ENCODE measurements at places on chromosomes 2 and 18. TPM values are rescaled to one million over a fixed set of nuclear protein-coding genes. Genes with fewer than 3 reads are reported as not detected.

The SLC11A1 gene
- polyA plus RNA-seq: 5.6 TPM

The MARCO gene
- 57.9 TPM for polyA plus RNA-seq

The KCNG2 gene
- 0.42 TPM for polyA plus RNA-seq

The VWA3B gene
- not detected for polyA plus RNA-seq

The UBXN2A gene
- 7.7 TPM for polyA plus RNA-seq

The UGT1A3 gene
- not detected for polyA plus RNA-seq

The SERPINB3 gene
- 0.08 TPM for polyA plus RNA-seq

The FEV gene
- 0.58 TPM for polyA plus RNA-seq

The SH2D6 gene
- 0.89 TPM for polyA plus RNA-seq

The TRIM43 gene
- not detected for polyA plus RNA-seq

The PPP1R1C gene
- 0.28 TPM for polyA plus RNA-seq

The TCF23 gene
- polyA plus RNA-seq: 0.01 TPM

The FLACC1 gene
- 0.67 TPM for polyA plus RNA-seq

The ERBB4 gene
- 0.11 TPM for polyA plus RNA-seq

The DGUOK gene
- 34.9 TPM for polyA plus RNA-seq

The PTPN2 gene
- 32.4 TPM for polyA plus RNA-seq

The IL37 gene
- not detected for polyA plus RNA-seq

The RUFY4 gene
- polyA plus RNA-seq: not detected

The SLC40A1 gene
- 58.0 TPM for polyA plus RNA-seq

The ANKRD30B gene
- not detected for polyA plus RNA-seq

The LRP1B gene
- polyA plus RNA-seq: 0.25 TPM

The SEMA4F gene
- polyA plus RNA-seq: 3.0 TPM

The NYAP2 gene
- 0.02 TPM for polyA plus RNA-seq

The ASPRV1 gene
- 2.4 TPM for polyA plus RNA-seq

The ELOA2 gene
- polyA plus RNA-seq: not detected

The GRB14 gene
- polyA plus RNA-seq: 4.6 TPM

The TRABD2A gene
- 2.8 TPM for polyA plus RNA-seq

The BOLA3 gene
- 31.1 TPM for polyA plus RNA-seq

The TACR1 gene
- 0.18 TPM for polyA plus RNA-seq

The ANKRD30BL gene
- 0.22 TPM for polyA plus RNA-seq

The C1QL2 gene
- not detected for polyA plus RNA-seq

The COLEC11 gene
- polyA plus RNA-seq: 19.6 TPM

The DAW1 gene
- 0.03 TPM for polyA plus RNA-seq

The FARSB gene
- 9.1 TPM for polyA plus RNA-seq

The SPIRE1 gene
- polyA plus RNA-seq: 9.1 TPM

The XDH gene
- 0.28 TPM for polyA plus RNA-seq

The RGPD8 gene
- polyA plus RNA-seq: 1.6 TPM

The FBXO48 gene
- polyA plus RNA-seq: 0.56 TPM

The NCL gene
- 201 TPM for polyA plus RNA-seq

The APOB gene
- polyA plus RNA-seq: 0.22 TPM

Data from adipose tissue (tissue), 3 donors.